Activated T-helper 17 cell treated with anti-CD3 and anti-CD28 coated beads, Interleukin-2, amount 50 U/mL, for 72 hours (primary cell): ENCODE measurements at places on chromosomes 12 and 14. TPM values are rescaled to one million over a fixed set of nuclear protein-coding genes. Genes with fewer than 3 reads are reported as not detected.
A peak's percentile ranks its signal among the peaks of the same experiment; 100 is the strongest.

GRCh38 chr12:22529281-22530060 is 14.9 kb downstream of the C2CD5 start:
- ATAC-seq: peak; percentile 79

DNA sequence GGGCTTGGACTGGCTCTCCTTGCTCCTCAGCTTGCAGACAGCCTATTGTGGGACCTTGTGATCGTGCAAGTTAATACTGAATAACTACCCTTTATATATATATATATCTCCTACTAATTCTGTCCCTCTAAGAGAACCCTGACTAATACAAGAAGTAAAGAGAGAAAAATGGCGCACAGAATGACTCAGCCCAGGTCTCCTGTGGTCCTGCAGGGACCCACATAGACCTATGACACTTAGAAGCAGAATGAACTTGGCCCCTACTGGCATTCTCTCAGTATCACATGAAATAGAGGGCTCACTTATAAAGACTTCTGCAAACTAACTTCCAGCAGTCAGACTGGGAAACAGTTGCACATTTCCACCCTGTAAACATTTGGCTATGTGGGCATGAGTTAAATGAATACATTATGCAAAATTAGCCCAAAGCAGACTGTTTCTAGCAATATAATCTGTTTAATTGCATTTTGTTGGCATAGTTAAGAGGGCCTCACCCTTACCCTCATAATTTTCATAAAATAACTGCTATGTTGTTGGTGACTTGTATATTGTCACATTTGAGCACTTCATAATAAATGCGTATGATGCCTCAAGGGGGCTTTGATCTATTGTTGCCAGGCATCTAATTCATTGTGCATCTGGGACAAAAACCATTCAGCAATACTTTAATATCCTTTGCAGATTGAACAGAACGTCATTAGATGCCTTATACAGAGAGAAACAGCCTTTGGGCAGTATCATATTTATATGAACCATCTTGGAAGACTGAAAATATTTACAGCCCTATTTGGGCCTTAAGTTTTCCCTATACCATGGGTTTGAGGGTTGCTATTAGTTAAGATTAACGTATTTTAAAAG is 349.7 kb upstream of the DIO2 start:
- ATAC-seq: peak; percentile 35

Gene LYZ
- total RNA-seq: 0.26 TPM

GRCh38 chr12:73902260-73902659 is 635.4 kb upstream of the ATXN7L3B start:
- ATAC-seq: no peak

- ATAC-seq: no peak
These were observed 761.5 kb downstream of the GALC start for GRCh38 chr14:87231336-87232026.

DNA sequence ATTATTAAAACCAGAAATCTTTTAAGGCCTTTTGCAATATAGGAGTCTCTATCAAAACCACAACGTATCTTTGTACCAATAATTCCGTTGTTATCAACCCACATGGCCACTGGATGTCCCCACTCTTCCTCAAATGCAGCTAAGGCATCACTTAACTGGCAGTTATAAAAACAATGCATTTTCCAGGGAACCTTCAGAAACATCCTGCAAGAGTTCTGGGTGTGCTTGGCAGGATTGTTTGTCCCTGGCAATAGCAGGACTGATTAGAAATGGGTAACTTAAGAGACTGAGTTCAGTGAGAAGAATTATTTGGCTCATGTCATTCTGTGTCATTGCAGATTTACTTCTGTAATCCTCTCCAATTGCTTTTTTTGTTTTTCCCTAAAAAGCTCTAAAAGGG is 112.0 kb downstream of the SLC15A5 start:
- ATAC-seq: no peak

GRCh38 chr12:24062642-24063245 is 113.3 kb upstream of the SOX5 start:
- ATAC-seq: no peak

GRCh38 chr12:113136128-113136989 is 798 bp upstream of the RASAL1 start:
- ATAC-seq: peak; percentile 76

DNA sequence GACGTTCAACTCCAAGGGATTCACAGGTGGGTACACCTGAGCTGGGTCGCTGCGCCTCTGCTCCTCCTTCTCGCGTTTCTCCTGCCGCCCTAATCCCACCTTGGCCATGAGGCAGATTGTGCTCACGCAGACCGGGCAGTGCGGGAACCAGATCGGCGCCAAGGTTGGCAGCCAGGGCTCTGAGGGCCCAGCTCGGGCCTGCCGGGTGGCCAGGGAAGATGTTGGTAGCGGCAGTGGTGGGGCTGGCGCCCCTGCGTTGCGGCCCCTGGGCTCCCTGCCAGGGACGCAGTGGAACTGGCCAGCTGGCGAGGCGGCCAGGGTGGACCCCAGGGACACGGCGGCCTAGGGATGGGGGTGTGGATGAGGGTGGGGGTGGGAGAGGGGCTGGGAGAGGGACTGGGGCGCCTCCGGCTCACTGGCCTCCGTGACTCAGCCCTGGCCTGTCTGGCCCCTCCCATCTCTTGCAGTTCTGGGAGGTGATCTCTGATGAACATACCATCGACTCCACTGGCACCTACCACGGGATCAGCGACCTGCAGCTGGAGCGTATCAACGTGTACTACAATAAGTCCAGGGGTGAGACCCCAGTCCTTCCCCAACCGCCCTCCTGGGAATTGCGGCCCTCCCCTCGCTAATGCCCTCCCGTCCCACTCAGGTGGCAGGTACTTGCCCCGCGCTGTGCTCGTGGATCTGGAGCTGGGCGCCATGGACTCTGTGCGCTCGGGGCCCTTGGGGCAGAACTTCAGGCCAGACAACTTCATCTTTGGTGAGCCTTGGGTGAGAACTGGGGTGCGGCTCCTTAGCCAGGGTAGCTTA is 114.9 kb upstream of the ALG10B start:
- no peak for ATAC-seq

DNA sequence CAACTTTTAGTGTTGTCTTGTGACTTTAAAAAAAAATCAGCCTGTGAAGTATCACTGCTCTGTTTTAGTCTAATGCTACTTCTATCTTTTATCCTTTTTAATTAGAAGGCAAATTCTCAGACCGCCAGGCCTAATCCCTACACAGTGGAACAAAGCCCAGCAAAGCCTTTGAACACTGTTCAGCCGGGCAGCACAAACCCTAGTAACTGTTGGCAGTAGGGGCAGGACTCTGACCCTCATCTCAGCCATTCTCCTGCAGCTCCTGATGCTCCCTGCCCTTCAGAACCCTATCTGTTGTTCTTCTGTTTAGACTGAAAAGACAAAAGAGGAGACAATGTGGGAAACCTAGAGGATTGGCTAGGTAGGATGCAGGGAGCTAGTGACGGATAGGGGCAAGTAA is 78.0 kb upstream of the OTX2 start:
- ATAC-seq: no peak

Gene WSCD2
- not detected for total RNA-seq

DNA sequence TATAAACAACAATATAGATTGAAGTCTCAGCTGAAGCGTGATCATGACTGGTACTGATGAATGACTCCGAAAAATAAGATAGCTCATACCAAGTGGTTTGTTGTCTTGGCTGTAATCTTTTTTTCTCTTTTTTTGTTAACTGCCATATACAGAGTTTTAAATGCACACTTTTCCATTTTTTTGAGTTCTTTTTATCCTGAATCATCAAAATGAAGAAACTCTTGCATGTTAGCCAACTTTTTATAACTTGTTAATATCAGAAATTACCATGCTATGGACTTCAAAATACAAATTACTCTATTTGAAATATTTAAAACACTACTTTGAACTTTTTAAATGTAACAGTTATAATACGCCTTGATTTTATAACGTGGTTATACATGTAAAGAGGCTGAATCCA is 10.1 kb upstream of the KCNMB4 start:
- ATAC-seq: no peak

GRCh38 chr14:91860238-91860637 is 7.1 kb downstream of the TC2N start:
- ATAC-seq: no peak

DNA sequence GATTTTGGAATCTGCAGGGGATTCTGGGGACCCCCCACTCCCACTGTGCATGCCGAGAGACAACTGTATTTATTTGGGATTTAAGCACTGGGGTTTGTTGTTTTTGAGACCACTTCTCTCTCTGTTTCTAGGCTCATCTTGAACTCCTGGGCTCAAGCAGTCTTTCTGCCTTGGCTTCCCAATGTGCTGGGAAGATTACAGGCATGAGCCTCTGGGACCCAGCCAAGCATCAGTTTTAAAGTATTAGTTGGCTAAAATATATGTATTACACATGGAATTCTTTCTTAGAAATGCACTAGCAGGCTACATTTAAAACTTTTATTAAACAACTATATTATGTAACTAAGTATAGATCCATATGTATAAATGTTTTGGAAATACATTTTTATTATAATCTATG is 78.3 kb downstream of the AEBP2 start:
- ATAC-seq: no peak

- ATAC-seq: no peak
These were observed 57.3 kb upstream of the E2F7 start for GRCh38 chr12:77122661-77123060.

Gene KCNJ8
- total RNA-seq: not detected

Gene STRAP
- 131 TPM for total RNA-seq

GRCh38 chr12:67426067-67426466 is 156.9 kb downstream of the CAND1 start:
- no peak for ATAC-seq

GRCh38 chr12:81128930-81129554 is 51.2 kb downstream of the ACSS3 start:
- ATAC-seq: no peak

Gene HRK
- not detected for total RNA-seq

Gene AMDHD1
- 1.4 TPM for total RNA-seq

- no peak for ATAC-seq
These were observed 236.3 kb downstream of the GALC start for GRCh38 chr14:87756661-87757060.

Gene ESPL1
- total RNA-seq: 80.1 TPM

Gene CIDEB
- total RNA-seq: 14.9 TPM

DNA sequence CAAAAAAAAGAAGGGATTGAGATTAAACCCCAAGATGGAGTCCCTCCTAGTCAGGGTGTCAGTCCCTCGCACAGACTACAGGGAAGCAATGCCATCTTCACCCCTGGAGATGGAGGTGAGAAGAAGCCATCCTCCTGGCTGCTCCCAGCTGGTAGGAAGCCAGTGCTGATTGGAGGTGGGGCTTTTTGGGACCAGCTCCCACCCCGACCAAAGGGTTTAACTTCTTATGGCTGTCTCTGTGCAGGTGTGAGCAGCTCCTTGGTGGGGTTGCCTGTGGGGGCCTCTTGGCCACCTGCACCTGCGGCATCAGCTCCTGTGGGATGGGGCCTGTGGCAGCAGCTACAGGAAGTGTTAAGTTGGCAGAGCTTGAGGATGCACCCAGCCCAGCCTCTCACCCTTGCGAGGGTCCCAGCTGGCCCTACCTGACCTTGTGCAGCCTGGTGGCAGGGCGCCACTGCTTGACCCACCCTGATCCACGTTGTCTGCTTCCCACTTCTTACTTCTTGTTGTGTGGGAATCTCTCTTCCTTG is 3.8 kb upstream of the KRT86 start:
- no peak for ATAC-seq

Gene MAX
- 139 TPM for total RNA-seq

Gene FGD6
- 1.4 TPM for total RNA-seq

GRCh38 chr12:102946042-102946441 is 11.4 kb upstream of the ASCL1 start:
- no peak for ATAC-seq

DNA sequence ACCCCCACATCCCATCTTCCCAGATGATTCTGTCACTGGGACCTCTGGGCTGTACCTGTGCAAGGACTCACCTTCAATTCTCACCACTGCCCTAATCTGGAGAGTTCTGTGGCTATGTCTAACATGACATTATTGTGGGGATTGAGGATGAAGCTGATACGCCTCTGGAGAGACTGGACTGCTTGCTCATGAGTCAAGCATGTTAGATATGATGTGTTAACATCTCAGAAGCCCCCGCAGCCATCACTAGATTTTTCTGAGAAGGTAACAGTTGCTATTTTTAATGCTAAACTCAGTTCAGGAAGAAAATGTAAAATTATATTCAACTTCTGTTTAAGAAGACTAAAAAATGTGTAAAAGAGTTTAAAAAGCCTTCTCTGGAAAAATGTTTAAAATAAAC is 25.7 kb downstream of the JKAMP start:
- ATAC-seq: no peak

DNA sequence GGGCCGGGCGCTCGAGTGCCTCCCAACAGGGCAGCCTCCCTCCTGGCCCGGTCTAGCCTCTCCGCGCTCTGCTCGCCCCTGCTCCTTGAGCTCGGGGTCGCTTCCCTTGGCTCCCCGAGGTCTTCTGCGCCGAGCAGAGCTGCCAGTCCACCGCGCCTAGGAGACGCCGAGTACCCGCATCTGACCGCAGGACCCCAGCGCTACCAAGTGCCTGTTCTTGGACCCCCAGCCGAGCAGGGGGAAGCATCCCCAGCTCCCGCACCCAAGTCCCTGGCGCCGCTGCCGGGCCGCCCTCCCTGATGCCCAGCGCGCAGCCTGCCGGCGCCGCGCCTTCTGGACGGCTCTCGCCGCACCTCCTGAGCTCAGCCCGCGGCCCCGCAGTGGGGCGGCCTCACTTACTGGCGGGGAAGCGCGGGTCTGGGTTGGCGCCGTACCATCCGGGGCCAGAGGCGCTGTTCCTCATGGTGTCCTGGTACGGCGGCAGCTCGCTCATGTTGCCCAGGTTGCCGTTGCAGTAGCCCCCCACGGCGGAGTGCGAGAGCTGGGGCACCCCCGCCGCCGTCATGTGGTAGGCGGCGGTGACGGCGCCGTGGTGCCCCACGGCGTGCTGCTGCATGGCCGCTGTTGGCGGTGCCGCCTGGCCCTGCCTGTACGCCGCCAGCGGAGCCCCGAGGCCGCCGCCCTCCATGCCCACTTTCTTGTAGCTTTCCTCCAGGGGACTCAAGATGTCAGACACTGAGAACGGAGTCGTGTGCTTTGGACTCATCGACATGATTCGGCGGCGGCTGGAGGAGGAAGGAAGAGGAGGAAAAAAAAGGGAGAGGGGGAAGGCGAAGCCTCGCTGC is 1.2 kb downstream of the NKX2-1 start:
- ATAC-seq: no peak

GRCh38 chr12:80860206-80860605 is 77.5 kb downstream of the LIN7A start:
- no peak for ATAC-seq
